CD4-positive, alpha-beta T cell treated with Interleukin-6 at 100 ng/mL for 8 hours (primary cell): ENCODE measurements at places on chromosomes 6 and 20.

DNA sequence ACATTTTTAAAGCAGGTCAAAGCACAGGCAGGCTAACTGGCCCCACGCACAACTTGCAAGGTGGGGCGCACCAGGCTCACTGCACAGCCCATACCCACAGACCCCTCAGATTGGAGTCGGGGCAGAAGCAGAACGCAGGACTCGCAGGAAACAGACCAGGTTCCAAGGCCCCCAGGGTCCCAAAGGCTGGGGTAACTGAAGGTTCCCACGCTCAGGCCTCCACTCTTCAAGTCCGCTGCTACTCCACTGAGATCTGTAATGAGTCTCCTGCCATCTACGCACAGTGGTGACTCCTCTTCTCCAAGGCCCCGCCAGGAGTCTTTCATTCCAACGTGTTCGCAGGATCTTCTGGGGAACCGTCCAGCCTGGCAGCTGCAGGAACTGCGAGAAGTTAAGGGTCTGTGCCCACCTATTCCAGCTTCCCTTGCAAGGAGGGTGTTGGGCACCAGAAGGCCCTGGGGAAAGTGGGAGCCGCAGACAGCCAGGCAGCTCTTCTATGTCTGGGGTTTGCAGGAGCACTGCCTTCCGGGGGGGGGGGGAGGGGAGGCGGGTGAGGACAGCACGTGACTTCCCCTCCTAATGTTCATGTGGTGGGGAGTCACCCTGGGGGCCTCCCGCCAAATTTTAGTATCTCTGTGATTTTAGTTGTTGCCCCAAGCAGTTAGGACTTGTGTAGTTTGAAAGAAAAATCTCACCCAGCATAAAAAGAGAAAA, 2.0 kb upstream of the TAF4 start:
- peak; percentile 41 for DNase-seq

- DNase-seq: no peak
Measured at GRCh38 chr20:62628691-62629090, 13.6 kb upstream of the SLCO4A1 start.

GRCh38 chr6:75279418-75279817, 5.2 kb downstream of the TMEM30A start:
- no peak for DNase-seq

- DNase-seq: no peak
Measured at GRCh38 chr6:115896538-115897129, 164.1 kb downstream of the FRK start.
